ENCODE measurements at places on chromosomes 12 and 14.
A peak's percentile ranks its signal among the peaks of the same experiment; 100 is the strongest.

- DNase-seq, result no peak
Measured at GRCh38 chr12:121969726-121970125, 51.3 kb downstream of the CFAP251 start.

GRCh38 chr12:114669401-114670290, 14.3 kb downstream of the TBX3 start:
- peak; percentile 33 for DNase-seq

DNA sequence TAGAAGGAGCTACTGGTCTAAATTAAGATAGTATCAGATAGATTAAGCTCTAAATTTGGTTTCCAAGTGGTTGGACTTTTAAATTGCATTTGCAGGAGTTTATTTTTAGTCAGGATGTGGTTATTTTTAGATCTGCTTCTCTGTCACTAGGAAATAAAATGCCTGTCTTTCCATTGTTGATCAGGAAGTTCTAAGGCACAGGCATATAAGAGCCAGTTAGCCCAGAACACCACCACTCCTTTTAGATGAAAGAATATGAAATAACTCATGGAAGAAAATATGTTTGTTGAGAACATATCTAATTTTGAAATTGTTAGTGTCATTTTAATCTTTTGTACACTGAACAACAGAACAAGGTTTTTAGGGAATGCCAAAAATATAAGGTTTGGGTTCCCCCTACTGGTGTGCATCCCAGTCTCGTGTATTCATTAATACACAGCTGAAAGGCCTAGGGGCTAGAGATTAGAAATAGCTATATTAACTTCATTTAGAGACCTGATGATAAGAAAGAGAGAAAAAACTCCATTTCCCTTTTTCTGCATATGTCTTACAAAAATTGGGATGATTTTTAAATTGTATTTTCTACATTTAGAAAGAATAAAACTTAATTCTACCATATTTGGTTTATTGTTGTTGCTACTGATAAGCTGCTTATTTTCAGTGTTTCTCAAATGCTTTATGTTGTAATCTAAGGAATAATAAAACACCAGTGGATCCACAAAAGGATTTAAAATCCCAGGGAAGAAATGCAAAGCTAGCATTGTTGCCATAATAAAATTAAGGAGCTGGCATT, 67.2 kb downstream of the RIC8B start:
- DNase-seq, result peak; percentile 37

DNA sequence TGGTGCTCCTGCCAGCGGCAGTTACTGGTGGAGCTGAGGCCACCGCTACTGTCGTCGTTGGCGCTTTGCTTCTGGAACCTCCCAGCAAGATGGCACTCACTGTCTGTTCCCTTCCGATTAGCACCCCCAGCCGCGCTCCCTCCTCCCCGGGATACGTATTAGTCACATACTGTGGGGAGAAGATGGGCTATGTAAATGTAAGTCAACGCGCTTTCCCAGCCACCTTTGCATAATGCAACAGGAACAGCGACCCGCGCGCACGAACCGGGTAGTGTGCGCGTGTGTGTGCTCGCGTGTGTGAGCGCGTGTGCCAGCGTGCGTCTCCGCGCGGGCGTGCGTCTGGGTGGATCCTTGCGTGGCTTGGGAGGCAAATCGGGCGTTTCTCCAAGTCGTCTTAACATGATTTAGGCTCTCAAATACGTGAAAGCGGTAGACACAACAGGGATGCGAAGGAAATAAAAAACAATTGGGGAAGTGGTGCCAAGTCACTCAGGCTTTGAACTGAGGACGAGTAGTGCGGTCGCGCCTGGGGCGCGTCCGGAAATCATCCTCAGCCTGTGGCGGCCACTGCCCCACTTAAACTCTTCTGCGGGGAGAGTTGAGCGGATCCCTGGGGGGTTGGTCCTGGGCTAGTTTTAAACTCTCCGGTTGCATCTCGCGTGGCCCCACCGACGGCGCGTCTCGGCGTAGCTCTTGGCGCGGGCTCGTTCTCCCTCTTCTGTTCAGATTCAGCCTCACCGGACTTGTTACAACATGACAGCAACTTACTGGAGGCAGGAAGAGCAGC, 1.8 kb downstream of the FLRT2 start:
- no peak for DNase-seq

GRCh38 chr12:52837413-52837741, 3.3 kb upstream of the KRT79 start:
- DNase-seq, result no peak
